ENCODE measurements at places on chromosomes 12 and 14.

DNA sequence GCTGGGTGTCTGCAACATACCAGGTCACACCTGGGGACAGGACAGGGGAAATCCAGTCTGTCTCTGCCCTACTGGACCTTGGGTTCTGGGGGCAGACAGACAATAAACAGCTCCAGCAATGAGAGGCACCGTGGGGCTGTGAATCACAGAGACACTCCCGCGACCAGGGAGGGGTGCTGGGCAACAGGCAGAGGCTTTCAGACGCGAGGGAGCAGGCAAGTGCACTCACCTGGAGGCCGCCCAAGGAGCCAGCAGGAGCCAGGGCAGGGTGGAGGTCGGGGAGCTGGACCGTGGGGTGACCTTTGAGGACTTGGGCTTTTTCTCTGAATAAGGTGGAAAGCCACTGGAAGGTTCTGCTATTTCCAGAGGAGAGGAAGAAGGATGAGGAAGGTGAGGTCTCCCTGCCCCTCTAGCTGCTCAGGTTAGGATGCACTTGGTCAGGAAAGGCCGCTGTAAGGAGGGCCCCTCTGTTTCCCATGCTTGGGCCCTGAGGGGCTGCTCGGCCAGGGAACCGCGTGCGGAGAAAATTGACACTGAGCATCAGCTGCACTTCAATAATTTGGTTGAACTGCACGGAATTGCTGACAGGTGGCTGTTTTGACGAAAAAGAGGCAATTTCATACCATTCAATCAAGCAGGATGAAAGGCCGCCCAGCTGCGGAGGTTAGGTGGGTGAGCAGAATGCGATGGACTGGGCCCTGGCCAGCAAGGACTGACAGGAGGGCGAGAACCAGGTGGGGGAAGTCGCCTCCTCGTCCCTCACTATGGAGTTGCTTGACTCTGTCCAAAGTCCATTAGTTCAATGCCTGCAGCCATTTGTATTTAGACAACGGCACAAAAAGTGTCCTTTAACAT lies 42.2 kb downstream of the JAG2 start:
- DNase-seq = no peak

DNA sequence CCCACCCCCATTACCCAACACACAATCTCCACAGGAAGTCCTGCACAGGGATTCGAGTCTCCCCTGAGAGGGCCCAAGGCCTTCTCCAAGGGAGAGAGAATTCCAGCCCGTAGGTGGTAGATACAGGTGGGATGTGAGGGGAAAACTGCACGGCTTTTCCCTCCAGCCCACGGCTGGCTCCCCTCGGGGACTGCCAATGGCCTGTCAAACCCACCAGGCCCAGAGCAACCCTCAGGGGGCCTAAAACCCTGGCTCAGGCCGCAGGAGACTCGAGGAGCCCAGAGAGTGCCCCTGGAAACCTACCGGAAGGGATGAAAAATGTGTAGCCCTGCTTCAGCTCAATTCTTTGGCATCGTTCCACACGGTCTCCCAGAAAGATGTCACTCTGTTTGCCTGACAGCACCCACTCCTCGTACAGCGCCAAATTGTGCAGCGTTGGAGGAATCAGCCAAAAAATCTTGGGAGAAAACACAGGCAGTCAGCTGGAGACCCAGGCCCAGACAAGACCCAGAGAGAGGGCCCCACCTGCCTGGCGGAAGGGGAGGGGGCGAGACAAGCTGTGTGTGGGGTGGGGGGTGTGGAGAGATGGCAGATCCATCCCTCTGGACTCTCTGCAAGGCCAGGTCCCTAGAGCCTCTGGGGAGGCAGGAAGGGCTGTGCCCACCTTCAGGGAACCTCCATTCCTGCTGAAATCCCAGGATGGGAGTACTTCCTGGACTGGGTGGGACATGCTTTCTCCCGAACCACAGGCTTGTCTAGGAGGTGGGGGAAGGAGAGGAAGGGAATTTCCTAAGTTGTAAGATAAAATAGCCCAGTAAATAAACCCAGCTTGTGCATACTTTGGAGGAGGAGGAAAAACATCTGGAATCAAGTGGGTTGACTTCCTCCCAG lies 48.1 kb downstream of the KDM2B start:
- DNase-seq = no peak

- DNase-seq = no peak
Observed at GRCh38 chr14:100791348-100791735, 34.6 kb upstream of the MEG3 start.

GRCh38 chr12:50099302-50100008 lies 4.4 kb upstream of the GPD1 start:
- DNase-seq = no peak

- DNase-seq = no peak
Observed at GRCh38 chr12:76922866-76923265, 44.0 kb upstream of the CSRP2 start.

Measured in GM20000 (cell line).